ENCODE measurements at places on chromosomes 11 and 22. TPM values are rescaled to one million over a fixed set of nuclear protein-coding genes. Genes with fewer than 3 reads are reported as not detected.

DNA sequence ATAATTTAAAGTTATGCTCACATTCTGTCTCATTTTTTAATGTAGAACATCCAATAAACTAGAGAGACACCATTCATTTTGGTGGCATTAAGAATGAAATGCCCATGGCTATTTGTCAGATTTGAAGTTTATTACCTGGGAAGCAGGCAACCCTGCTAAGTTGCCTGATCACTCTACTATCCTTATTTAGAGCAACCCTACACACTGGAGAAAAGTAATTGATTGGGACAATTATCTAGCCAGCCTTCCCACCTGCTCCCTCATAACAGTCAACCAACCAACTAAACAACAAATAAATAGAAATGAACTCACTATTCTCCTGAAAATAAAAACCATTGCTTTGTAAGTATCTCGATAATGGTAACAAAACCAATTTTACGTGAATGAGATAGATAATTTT is 1129.0 kb upstream of the TENM4 start:
- DNase-seq: no peak

GRCh38 chr22:33325232-33326004 is 267.2 kb upstream of the SYN3 start:
- no peak for DNase-seq

The CD82 gene
- 18.7 TPM for polyA plus RNA-seq

The MS4A12 gene
- polyA plus RNA-seq: not detected

The DCUN1D5 gene
- polyA plus RNA-seq: 35.3 TPM

Data from right renal pelvis (tissue), 4 donors.